ENCODE measurements at places on chromosomes 6 and 20.

- DNase-seq: peak; percentile 43
Measured at GRCh38 chr6:109655761-109656262, 35.2 kb downstream of the AK9 start.

DNA sequence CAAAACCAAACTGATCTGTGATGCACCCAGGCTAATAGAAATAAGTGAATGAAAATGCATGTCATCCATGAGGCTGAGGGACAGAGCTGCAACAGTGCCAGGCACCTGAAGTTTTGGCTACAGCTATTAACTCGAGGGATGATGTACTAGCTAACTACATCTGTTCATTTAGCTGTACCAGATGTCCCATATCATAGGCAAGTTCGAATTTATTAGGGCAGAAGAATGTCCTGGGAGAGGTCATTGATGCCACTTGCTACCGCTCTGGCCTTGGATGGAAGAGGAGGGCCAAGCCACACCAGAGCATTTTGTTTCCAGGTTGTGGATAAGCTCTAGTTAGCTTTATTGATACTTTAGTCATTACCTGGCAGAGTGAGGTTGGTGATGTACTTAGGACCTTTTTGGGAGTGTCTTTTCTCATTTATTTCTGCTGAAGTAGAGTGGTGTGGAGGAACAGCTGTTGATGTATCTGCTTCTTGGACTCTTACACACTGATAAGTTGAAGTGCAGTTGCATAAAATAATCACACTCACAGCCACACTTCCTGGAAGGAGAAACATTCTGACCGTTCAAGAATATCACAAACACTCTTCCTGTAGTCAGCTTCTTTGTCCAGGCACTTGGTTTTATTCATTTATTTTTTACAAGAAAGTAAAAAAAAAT lies 8.2 kb downstream of the ZFAND3 start:
- DNase-seq: no peak

DNA sequence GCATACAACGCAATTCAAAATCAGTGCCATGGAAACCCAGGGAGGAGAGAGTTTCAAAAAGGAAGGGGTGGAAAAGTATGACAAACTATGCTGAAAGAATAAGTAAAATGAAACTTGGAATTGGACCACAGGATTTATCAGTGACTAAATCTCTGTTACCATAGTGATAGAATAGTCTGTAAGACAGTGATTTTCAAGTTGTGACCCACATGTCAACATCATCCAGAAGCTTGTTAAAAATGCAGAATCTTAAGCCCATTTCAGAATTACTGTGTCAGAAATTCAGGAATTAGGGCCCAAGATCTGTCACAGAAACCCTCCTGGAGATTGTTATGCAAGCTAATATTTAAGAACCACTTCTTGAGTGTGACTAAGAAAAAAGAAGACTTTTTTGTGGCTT lies 417.7 kb upstream of the JAG1 start:
- DNase-seq: peak; percentile 24

- no peak for DNase-seq
Measured at GRCh38 chr6:69846770-69847491, 19.4 kb upstream of the COL19A1 start.

DNA sequence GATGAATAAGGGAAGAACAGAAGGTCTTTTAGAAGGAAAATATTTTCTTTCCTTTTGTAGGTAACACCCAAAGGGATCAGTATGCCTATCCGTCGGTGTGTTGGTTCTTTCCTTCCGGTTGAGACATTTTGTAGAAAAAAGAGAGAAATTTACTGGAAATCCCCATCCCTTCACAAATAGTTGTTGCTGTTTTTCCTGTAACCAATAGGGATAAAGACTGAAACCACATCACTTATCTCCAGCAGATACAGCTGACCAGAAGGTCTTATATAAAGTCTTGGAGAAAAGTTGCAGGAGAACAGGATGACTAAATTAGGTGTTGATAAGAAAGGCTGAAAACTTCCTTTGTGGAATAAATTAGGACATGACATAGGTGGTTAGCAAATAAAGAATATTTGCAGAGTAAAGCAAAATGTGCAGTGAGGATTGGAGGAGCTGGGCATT lies 14.8 kb upstream of the HLA-DRB1 start:
- DNase-seq: no peak

GRCh38 chr6:135170238-135170637 lies 10.9 kb upstream of the MYB start:
- DNase-seq: no peak

DNA sequence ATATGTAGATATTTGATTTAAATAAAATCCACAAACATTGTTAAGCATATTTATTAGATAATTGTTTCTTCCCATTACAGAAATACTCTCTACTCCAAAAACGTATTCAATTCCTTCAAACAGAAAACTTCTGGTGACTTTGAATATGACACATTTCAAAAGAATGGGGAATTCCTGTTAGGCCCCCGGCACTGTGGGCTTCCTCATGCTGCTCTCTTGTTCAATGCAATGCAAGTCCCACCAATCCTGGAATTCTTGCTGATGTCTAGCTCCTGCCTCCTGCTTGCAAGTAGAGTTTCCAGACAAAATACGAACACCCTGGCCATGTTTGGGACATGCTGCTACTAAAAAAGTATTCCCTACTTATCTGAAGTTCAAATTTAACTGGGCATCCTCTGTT lies 544.1 kb downstream of the QKI start:
- DNase-seq: peak; percentile 59

GRCh38 chr6:34338811-34339210 lies 53.7 kb downstream of the NUDT3 start:
- no peak for DNase-seq

- DNase-seq: no peak
Measured at GRCh38 chr6:143973097-143973966, 34.7 kb downstream of the PLAGL1 start.

GRCh38 chr6:149268768-149269167 lies 48.7 kb upstream of the TAB2 start:
- DNase-seq: no peak

- DNase-seq: no peak
Measured at GRCh38 chr20:51412951-51413481, 129.5 kb downstream of the NFATC2 start.

GRCh38 chr6:164991573-164991972 lies 317.8 kb downstream of the C6orf118 start:
- DNase-seq: no peak

- no peak for DNase-seq
Measured at GRCh38 chr6:17831135-17831534, 124.4 kb upstream of the NUP153 start.

DNA sequence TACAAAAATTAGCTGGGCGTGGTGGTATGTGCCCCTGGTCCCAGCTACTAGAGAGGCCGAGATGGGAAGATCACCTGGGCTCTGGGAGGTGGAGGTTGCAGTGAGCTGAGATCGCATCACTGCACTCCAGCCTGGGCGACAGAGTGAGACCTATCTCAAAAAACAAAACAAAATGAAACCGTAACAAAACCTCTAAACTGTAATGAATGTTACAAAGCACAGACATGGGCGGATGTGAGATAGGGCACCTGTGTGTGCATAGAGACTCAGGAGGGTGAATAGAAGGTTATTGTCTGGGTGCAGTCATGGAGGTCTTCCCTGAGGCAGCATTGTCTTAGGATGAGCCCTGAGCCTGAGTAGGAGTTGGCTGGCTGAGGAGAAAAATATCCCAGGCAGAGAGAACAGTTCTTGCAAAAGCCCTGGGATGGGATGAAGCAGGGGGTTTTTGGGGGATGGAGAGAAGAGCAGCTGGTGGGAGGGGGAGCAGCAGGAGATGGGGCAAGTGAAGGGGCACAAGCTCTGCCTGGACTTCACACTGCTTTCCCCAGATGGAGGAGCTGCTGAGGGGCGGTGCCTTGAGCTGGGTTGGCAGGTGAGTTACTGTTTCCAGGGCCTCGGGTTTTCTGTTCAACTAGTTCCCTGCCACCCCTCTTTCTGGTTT lies 5.2 kb downstream of the BCAS4 start:
- no peak for DNase-seq

DNA sequence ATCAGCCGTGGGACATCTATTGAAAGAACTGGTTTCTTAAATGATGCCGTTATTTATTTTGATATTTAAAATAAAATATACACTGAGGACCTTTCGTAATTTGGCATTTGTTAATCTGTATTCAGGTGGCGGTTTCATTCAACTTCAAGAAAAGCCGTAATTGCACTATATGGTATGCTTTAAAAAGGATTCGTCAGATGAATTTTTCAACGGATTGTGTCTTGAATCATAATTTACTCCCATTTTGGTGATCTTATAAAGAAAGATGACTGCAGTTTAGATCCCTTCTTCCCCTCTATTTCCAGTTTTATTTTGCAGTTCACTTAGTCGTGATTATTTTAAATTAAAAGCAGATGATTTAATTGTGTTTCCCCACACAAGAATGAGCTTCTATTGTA lies 761 bp downstream of the KLHL32 start:
- DNase-seq: no peak

DNA sequence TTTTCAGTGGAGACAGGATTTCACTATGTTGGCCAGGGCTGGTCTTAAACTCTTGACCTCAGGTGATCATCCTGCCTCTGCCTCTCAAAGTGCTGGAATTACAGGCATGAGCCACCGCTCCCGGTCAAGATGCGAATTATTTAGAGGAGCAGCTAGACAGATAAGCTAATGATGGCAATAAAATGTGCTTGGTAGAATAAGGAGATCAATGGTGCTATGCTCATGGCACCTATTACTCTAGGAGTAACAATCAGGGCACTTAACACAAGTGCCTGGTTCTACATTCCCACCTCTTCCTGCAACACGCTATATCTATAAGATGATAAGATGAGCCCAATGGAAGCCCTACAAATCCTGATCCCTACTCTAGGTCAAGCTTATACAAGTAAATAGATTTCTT lies 61.4 kb upstream of the LOC128125822 start:
- no peak for DNase-seq

- DNase-seq: no peak
Measured at GRCh38 chr6:13884397-13884796, 40.4 kb upstream of the RNF182 start.

- no peak for DNase-seq
Measured at GRCh38 chr6:158969148-158969547, 30.9 kb downstream of the RSPH3 start.

DNA sequence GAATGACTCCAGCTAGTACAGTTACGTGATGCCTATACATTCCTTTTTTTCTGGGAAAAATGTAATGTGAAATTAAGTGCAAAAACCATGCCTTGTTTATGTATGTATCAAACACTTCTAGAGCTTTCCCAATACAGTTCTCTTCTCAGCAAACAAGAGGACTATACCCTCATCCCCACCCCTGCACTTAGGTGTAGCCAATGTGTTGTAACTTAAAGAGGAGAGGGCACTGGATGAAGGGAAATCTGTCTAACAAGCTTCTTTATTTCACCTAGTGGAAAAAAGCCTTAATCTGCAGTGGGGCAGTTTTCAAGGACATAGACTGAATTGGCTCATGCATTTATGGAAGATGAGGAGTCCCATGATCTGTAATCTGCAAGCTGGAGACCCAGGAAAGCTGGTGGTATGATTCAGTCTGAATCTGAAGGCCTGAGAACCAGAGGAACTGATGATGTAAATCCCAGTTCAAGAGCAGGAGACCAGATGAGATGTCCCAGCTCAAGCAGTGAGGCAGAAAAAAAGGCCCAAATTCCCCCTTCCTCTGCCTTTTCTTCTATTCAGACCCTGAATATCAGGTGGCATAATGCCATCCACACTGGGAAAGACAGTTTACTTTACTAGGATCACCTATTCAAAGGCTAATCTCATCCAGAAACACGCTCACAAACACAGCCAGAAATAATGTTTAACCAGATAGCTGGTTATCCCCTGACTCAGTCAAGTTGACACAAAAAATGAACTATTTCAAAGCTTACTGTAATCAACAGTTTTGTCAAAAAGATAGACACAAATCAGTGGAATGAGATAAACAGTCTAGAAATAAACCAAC lies 25.8 kb upstream of the SLC17A3 start:
- DNase-seq: no peak

- no peak for DNase-seq
Measured at GRCh38 chr6:44603044-44603686, 215.7 kb downstream of the CDC5L start.

DNA sequence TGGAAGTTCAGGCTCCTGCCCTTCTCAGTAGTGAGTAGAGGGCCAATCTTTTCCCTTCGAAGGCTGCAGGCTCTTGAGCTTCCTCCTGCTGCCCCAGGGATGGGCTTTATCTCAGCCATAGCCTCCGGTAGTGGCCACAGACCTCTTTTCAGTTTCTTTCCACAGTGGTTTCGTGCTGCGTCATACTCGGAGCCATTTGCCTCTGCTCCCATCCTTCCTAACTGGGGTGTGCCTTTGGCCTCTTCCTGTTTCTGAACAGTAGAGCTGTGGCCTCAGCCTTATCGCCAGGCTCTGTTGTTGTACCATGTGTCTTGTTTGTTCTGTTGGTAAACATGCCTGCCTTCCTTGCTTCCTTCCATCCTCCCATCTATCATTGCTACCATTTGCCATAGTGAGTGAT lies 54.1 kb downstream of the TULP4 start:
- DNase-seq: no peak

DNA sequence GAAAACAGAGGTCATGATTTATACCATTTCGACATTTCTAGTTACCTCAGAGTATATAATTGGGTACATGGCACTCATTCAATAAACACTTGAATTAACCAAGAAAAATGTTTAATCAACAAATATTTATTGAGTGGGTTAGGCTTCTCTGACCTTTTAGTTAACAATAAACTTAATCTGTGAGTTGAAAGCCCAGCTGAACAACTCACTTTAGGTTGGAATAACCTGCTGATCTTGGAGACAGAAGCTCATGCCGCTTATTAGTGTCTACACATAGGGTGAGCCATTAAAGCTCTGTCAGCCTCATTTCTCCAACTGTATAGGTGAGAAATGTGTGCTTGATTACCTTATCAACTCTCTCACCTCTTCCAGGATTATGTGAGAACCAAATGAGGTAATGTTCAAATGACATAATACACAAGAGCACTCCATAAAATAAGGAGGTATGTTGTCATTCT lies 98.2 kb upstream of the DTNBP1 start:
- no peak for DNase-seq

GRCh38 chr6:161889324-161889723 lies 615.5 kb upstream of the AGPAT4 start:
- DNase-seq: no peak

- DNase-seq: no peak
Measured at GRCh38 chr20:2093883-2094282, 7.7 kb upstream of the STK35 start.

DNA sequence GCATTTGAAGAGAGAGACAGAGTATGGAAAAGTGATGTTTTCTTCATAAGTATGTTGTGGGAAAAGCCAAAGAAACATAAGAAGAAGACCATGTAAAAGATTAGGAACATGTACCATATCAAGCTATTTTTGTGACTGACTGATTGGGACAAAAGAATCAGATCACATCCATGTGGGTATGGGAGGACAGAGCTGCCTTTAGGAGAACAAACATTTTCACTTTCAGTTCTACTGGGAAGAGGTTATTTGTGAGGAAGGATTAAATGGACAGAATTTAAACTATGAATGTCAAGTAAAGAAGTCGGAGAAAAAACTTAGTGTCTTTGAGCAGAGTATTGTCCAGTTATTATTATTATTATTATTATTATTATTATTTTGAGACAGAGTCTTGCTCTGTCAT lies 124.4 kb upstream of the HCRTR2 start:
- DNase-seq: no peak

GRCh38 chr20:63449025-63449424 lies 23.4 kb downstream of the KCNQ2 start:
- no peak for DNase-seq

- peak; percentile 17 for DNase-seq
Measured at GRCh38 chr6:156438350-156438923, 338.7 kb upstream of the ARID1B start.

All from fibroblast of skin of left quadriceps (primary cell).